ENCODE measurements at places on chromosomes 6 and 20.

DNA sequence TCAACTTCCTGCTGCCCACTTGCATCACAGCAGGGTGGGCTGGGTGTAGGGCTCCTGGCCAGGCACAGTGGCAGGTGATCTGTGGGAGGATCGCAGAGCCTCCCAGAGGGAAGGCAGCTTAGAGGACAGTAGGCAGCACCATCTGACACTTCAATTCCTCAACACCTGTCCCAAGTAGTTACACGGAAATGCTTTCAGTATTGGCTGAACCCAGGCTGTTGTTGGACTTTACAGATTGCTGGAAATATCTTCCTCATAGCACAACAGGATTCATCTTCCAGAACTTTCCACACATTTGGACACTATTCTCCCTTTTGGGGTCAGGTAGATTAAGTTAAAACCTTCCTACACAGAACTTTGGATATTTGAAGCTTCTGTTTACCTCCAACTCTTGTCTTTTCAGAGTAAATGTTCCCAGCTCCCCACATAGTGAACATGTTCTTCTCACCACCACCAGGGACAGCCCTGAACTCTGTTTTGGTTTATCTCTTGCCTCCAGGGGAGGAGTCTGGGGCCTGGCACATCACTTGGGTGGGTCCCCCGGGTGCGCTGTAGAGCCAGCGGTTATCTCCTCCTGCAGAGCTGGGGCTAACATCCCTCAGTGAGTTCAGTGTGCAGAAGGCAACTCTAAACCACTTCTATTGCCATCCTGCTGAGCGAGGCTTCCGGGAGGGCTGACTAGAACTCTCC, 3.5 kb upstream of the SLC22A2 start:
- DNase-seq, result no peak

GRCh38 chr6:2047855-2048254, 197.6 kb downstream of the GMDS start:
- no peak for DNase-seq

DNA sequence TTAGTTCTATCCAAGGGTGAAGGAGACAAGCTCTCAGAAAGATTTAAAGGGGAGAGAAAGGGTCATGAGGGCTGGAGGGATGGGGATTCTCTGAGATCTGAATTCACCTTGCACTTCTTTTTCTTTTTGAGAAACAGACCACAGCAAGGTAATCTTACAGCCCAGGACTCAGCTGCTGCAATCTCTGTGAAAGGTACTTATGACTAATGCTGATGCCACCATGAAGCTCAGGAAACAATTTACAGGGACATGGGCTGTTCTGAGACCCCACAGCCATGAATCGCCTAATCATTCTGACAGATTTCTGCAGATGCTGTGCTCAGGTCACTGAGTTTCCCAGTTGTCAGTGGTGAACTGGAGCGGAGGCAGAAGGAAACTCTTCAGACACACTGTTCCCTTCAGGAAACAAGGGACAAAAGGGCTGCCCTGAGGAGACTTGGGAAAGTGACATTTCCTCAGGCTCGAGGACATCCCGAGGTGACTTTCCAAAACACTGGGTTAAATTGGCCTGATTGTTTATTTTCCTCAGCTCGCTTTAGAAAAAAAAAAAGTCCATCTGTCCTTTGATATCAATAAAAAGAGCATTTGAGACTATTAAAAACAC, 103.8 kb upstream of the PLCB4 start:
- DNase-seq, result no peak

DNA sequence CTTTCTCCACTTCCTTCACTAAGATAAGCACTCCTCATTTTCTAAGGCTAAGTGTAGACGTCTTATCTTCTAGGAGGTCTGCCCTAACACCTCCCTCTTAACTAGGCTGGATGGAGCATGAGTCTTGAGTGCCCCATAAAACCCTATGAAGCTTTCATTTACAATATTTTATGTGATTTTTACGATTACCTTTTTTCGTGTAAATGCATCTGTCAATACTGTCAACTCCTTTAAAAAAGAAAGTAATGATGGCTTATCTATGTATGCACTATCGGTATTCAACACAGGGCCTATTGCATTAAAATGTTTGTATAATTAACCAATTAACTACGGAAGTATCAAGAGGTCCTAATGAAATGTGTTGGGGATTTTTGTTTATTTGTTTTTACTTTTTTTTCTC, 156.0 kb upstream of the FAM83B start:
- DNase-seq, result no peak

GRCh38 chr6:84350397-84350796, 123.0 kb upstream of the CEP162 start:
- no peak for DNase-seq

GRCh38 chr6:99066044-99066443, 118.3 kb upstream of the FBXL4 start:
- DNase-seq, result no peak

GRCh38 chr20:54167909-54168872, 5.6 kb downstream of the CYP24A1 start:
- no peak for DNase-seq

- no peak for DNase-seq
These were observed 80.7 kb downstream of the ANKS1A start for GRCh38 chr6:34969662-34970265.

GRCh38 chr20:51340451-51340840, 202.1 kb downstream of the NFATC2 start:
- DNase-seq, result no peak

- DNase-seq, result no peak
These were observed 508.3 kb upstream of the ARID1B start for GRCh38 chr6:156268849-156269248.

DNA sequence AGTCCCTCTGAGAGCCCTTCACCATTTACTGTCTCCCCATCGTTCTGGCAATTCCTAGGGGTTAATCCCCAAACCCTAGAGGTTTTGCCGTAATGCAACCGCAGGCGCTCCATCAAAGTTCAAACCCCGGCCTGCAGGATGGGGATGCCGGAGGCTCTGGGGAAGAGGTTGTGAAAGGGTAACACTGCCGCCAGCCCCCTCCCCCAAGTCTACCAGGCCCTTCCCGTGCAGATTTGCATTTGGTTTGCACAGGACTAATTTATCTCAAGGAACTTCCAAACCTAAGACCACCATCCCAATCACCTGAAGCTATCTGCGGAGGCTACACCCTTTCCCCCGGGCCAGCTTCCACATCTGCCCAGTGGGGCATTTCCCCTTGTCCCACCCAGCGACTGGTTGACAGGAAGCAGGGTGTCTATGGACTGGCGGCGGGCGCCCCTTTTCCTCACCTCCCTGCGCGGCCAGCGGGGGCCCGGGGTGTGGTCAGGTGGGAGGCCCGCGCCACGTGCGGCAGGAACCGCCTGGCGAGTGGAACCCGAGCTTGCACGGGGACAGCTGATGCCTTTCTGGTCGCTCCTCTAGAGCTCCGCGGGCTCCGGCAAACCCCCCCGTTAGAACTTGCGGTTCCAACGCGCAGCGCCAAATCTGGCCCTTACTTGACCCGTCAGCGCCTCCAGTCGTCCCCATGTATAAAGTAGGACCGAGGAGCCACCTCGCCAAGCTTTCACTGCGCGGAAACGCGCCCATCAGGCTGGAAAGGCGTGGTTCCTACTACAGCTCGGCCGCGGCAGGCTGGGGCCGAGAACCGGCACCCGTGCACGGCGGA, 9.4 kb upstream of the SLC4A11 start:
- no peak for DNase-seq

DNA sequence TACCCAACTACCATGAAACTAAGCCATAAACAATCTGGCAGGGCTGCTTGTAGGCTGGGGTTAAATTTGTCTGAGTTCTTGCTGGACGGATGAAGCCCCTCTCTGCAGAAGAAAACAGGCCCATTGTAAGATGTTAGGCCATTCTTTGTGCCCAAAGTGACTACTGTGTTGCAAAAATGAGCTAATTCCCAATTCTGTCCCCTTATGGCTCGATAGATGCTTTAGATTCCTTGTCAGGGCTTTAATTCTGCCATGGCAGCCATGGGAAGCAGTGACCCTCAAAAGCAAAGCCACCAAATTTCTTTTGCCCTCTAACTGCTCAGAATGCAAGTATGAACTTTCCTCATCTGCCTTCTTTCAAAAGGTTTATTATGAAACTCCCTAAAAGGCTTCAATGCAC, 45.2 kb downstream of the LAMA4 start:
- no peak for DNase-seq

GRCh38 chr6:389143-389542, 2.4 kb upstream of the IRF4 start:
- no peak for DNase-seq

GRCh38 chr6:101918471-101918870, 525.0 kb downstream of the GRIK2 start:
- DNase-seq, result no peak

- no peak for DNase-seq
These were observed 15.0 kb upstream of the ZNF76 start for GRCh38 chr6:35244551-35244950.

- DNase-seq, result no peak
These were observed 295.5 kb upstream of the FLRT3 start for GRCh38 chr20:14632906-14633305.

GRCh38 chr20:56352345-56353055, 6.3 kb upstream of the FAM210B start:
- no peak for DNase-seq

GRCh38 chr20:40370800-40371199, 318.2 kb downstream of the MAFB start:
- DNase-seq, result no peak

- no peak for DNase-seq
These were observed 881 bp upstream of the MAP7 start for GRCh38 chr6:136551103-136551502.

GRCh38 chr20:11447371-11448100, 470.2 kb upstream of the BTBD3 start:
- no peak for DNase-seq

GRCh38 chr20:39528436-39528835, 566.3 kb downstream of the DHX35 start:
- no peak for DNase-seq

GRCh38 chr6:62652692-62653328, 366.8 kb upstream of the KHDRBS2 start:
- DNase-seq, result no peak

GRCh38 chr6:52562911-52563310, 13.9 kb downstream of the TRAM2 start:
- no peak for DNase-seq

DNA sequence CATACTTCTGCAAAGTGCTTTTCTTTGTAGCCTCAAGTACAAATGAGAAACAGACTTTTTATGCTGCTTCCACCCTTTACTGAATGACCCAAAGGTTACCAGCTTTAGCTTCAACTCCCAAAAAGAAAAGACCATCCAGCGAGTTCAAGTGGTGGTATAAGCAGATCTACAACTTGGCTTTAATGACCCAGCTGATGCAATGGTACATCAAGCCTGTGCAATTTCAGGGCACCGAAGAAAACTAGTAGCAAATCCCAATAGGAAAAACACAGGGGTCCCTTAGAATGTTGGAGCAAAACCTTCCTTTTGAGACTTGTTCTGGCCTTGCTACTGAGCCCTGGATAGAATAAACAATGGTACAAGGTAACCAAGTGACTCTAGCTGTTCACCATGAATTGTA, 33.8 kb downstream of the STX7 start:
- no peak for DNase-seq

- DNase-seq, result no peak
These were observed 118.8 kb upstream of the TRAF3IP2 start for GRCh38 chr6:111724505-111724904.

- no peak for DNase-seq
These were observed 3.3 kb downstream of the MKKS start for GRCh38 chr20:10430704-10431103.
